Left renal pelvis (tissue), 4 donors: ENCODE measurements at places on chromosomes 12 and 14.

GRCh38 chr14:103205541-103205906 is 82.3 kb downstream of the TNFAIP2 start:
- DNase-seq: no peak

GRCh38 chr12:117885211-117885610 is 83.6 kb downstream of the KSR2 start:
- no peak for DNase-seq

DNA sequence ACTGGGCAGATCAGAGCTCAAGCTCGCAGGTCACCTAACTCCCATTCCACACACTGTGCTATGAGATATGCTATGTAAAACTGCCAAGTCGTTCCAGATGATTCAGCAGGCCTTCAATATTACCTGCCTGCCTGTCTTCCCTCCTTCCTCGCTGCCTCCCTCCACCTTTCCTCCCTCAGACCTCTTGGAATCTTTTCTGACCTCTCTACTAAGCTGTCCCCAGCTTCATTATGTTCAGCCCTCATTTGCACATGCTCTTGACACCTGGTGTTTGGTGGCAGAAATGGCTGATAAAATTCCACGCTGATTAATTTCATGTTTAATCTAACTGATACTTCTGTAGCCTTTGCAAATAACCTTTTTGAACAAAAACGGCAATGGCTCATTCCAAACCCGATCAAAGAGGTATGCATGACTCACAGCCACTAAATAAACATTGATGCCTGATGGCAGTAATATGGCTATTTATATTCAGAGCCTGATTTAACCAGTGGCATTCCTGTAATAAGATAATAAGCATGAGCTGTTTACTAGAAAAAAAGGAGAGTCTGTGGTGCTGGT is 130.8 kb upstream of the EGLN3 start:
- no peak for DNase-seq

- no peak for DNase-seq
These were observed 325.3 kb downstream of the GALC start for GRCh38 chr14:87667659-87668058.

- no peak for DNase-seq
These were observed 1.0 kb downstream of the CD69 start for GRCh38 chr12:9759694-9760093.

DNA sequence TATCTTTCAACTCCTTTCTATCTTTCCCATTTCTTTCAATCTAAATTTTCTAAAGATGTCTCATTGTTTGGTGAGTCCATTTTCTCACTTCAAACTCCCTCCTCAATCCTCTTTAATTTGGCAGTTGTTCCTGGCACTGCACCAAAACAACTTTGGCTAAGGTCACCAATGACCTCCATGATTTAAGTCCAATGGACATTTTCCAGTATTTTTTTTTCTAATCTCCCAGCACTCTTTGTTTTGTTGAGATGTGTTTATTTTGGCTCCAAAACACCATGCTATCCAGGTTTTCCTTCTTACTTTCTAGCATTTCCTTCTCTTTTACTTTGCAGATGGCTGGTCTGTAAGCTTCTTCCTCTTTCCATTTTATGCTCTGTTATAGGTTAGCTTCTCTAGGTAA is 42.5 kb upstream of the OTOGL start:
- no peak for DNase-seq

DNA sequence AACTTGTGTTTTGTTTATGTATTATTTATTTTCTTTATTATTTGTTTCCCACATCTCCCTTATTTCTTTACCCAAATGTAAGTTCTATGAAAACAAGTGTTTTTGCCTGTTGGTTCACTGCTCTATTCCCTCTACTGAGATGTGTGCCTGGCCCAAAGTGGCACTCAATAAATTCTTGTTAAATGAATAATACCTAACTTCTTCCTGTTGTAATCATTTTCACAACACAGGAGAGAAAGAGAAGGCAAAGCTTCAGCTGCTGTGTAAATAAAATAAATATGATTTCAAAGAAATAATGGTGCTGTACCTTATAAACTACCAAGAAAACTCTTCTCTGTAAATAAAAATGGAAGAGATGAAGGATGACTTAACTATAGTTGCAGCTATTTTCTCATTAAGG is 116.2 kb downstream of the TRHDE start:
- no peak for DNase-seq

GRCh38 chr12:44842669-44843068 is 33.4 kb downstream of the NELL2 start:
- no peak for DNase-seq

DNA sequence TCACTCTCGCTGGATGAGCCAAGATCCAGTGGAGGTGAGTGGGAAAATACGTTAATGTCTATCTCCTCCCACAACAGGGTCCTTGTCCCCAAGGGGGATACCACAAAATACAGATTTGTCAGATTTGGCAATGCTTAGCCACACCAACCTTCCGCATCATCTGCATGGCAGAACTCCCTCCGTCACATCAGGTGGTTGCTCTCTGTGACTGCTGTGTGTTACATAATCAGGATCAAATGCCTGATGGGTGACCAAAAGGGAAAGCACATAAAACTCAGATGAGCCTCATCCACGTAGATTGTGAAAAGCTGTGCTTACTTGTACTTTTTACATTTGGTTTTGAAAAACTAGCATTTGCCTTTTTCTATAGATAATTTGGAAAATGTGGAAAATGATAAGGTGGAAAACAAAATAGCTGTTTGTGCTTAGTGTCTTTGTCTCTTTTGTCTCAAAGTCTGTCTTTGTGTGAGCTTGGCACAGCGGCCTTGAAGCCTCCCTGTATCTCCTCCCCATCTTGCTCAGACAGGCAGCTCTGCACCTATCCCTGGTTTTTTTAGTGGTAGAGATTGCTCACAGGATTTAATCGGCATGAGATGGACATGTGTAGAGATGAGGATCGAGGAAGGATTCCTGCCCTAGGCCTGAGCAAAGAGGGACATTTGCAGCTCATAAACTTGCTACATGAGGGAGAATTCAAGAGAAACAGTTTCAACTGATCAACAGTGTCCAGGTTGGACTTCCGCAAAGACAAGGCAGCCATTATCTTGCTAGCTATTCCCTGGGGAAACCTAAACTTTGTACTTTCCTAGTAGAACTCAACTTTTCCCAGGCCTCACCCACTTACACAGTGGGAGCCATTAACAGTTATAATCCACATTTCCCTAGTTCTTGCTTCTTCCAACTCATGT is 3.6 kb upstream of the FGF6 start:
- no peak for DNase-seq

DNA sequence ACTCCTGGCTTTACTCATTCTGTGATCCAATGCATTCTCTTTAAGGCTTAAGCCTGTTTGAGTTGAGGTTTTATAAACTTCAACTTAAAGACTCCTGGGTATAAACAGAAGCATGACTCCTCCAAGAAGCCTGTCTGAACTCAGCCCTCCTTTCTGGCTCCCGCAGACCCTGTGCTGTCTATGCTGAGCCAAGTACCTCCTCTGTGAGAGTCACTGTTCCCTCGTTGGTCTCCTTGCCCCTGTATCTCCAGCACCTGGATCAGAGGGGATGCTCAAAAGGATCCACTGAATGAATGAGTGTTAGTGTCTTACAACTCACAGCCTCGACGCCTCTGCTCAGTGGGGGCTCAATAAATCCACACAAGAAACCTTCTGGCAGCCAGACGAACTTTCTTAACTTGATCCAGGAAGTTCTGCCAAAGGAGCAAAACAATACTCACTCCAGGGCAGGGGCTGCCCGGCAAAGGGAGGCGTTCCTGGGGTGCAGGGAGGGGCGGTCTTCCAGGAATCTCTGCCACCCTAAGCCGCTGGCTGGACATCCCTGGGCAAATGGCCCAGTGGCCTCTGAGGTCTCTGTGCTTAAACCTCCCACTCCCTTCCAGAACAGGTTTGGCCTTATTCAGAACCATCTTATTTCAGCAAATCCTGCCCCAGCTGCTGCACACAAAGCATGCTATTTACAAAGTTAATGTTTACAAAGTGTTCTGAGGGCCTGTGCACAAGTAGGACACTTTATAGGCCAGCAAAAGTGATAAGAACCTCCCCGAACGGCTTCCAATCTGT is 32.9 kb downstream of the MAP1LC3B2 start:
- DNase-seq: no peak

DNA sequence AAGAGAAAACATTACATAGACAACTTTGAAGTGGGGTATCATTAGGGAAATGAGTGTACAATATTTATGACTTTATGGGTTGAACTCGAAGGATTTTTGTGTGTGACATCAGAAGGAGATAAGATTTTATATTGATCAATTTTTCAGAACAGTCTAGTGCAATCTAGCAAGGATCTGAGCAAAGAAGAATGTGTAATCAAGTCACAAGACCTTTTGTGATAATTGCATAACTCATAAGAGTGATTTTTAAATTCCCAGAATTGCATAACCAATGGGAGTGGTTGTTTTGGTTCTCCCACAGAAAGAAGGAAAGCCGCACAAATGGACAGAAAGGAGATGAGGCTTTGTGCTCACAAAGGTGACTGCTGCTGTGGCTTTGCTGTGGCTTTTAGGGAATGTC is 441.8 kb upstream of the FLRT2 start:
- DNase-seq: no peak

DNA sequence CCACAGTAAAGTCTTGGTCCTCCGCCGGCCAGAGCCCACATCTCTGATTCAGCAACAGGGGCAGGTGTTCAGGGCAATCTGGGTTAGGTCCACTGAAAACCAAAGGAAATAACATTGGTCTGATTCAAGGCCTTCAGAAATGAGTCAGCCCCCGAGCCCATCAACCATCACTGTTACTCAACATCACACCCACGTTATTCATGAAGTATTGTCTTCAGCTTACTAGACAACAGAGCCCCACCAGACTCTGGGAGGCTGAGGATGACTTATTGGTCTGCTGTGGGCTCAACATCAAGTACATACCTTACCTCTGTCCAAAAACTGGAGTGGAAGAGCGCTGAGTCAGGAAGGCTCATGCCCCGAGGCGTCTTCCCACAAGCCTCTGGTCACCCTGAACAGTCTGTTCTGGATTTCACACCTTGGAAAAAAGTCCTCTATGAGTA is 97.5 kb downstream of the ZFP36L1 start:
- no peak for DNase-seq

DNA sequence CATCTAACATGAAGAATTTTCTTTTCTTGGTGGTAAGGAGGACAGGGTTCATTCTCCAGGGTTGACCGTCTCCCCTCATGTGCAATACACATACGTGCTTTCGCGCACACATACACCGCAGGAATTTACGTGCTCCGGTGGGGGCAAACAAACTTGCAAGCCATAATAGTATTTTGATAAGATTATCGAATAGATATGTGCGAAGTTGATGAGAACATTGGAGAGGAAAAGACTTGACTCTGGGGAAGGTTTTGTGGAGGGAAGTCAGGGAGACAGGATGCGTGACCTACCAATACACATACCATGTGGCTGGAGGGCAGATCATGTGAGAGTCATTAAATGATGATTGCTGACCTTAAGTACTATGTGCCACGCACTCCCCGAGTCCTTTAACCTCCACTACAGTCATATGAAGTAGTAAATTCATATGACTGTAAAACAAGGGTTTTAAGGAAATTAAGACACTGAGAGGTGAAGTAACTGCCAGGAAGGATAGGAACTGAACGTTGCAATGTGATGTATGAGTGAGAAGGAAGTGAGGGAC is 921 bp downstream of the RAD51B start:
- DNase-seq: no peak

DNA sequence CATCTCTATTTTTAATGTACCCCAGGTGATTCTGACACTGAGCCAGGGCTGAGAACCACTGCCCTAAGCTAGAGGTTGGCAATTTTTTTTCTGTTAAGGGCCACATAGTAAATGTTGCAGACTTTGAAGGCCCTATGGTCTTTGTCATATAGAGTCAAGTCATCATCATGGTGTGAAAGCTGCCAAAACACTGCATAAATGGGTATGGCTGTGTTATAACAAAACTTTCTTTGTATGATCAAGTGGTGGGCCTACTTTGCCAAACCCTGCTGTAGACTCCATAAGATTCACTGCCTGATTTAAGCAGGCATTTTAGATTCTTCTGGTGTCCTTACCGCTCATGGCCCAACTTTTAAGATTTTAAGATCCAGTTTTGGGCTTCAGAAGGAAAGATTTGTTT is 76.8 kb downstream of the CLMN start:
- DNase-seq: no peak

DNA sequence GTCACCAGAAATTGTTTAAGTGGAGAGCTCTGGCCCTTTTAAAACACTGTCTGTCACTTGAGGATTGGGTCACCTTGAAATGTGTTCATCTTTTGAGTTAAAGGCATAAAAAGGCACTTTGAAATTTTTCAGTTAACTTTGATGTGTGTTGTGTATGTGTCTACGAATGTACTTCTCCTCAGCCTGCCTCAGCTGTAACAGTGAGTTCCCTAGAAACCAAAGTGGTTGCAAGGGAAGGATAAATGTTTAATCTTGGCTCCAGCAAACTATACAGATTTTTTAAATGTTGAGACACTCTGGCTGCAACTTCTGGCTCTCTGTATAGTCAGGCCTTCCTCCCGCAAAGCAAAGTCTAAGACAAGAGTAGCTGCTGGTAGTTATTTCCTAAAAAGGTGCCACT is 8.3 kb downstream of the DERA start:
- no peak for DNase-seq

GRCh38 chr12:50082644-50083043 is 2.5 kb upstream of the SMARCD1 start:
- DNase-seq: no peak

GRCh38 chr12:52534482-52534881 is 14.3 kb upstream of the KRT5 start:
- no peak for DNase-seq

- peak; percentile 18 for DNase-seq
These were observed 131.6 kb downstream of the PPFIA2 start for GRCh38 chr12:81627336-81628189.

DNA sequence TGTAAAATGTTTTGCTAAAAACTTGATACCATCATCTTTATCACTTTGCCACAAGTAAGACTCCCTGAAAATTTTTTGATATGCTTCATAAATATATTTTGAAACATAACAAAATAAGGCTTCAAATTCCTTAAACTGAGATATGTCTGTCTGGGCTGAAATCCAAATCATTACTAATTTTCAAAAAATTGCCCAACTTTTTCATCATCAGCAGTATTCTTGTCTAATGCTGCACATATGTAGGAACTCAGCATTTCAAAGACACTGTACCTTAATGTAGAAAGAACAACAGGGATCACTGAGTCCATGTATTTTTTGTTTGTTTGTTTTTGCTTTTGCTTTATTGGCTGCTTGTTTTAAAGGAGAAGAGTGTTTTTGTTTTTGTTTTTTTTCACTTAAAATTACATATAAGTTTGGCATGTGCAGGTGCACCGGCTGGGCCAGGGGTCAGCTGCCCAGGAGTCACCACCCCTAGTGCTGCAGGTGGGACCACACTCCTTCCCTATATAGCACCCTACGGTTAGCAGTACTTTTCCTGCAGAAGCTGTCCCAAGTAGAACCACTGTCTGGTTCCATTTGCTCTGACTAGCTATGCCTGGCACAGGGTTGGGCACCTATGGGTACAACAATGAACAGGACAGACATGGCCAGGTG is 231.2 kb downstream of the PIK3C2G start:
- no peak for DNase-seq

- no peak for DNase-seq
These were observed 75.4 kb downstream of the VCPKMT start for GRCh38 chr14:50040895-50041465.

- no peak for DNase-seq
These were observed 16.4 kb downstream of the BCL2L14 start for GRCh38 chr12:12086973-12087692.
